ENCODE measurements at places on chromosomes 6 and 20.

- DNase-seq, result no peak
These were observed 31.1 kb downstream of the CNKSR3 start for GRCh38 chr6:154479351-154479769.

- DNase-seq, result no peak
These were observed 25.4 kb downstream of the PDRG1 start for GRCh38 chr20:31926493-31926892.

- DNase-seq, result peak; percentile 76
These were observed 79.8 kb downstream of the KIF13A start for GRCh38 chr6:17907406-17908229.

- peak; percentile 68 for DNase-seq
These were observed 36.3 kb upstream of the ZFAND3 start for GRCh38 chr6:37783025-37783855.

DNA sequence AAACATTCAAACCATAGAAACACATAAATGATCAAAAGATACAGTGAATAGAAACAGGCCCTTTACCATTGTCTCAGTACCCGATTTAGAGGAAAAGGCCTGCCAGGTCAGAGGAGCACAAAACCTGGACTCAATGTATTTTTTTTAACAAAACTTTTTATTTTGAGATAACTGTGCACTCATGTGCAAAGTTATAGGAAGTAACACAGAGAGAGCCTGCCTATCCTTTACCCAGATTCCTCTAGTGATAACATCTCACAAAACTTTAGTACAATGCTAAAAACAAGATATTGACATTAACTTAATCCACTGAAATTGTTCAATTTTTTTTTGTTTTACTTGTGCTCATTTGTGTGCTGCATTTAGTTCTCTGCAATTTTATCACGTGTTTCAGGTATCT lies 36.8 kb upstream of the SAMD3 start:
- no peak for DNase-seq

GRCh38 chr6:43511824-43512415 lies 1.8 kb upstream of the LRRC73 start:
- DNase-seq, result no peak

GRCh38 chr6:33777398-33778388 lies 11.2 kb downstream of the LEMD2 start:
- DNase-seq, result peak; percentile 79

DNA sequence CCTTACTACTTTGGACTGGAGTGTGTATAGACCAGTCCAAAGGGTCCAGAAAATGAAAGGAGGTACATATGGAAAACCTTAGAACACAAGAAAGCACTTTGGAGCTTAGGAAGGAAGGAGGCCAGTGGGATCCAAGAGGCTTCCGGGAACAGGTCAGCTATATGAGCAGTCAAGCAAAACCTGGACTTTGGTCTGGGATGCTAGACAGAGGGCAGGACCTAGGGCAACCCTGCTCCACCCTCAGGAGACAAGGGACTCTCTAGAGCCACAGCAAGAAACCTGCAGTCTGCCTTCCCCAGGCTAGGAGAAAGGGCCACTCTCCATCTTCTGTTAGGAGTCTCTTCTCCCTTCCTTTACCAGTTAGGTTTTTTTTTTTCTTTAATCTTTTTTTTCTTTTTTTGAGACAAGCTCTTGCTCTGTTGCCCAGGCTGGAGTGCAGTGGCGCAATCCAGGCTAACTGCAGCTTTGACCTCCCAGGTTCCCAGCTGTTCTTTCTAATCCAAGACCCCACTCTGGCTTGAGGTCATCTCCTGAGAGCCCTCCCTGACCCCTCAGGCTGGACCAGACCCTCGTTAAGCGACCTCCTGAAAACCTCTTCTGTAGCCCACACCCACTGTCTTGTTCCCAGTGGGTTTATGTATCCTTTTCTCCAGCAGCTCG lies 4.6 kb downstream of the KCNK5 start:
- no peak for DNase-seq

- no peak for DNase-seq
These were observed 73.6 kb downstream of the FILIP1 start for GRCh38 chr6:75419980-75420379.

GRCh38 chr6:145815309-145816274 lies 997 bp upstream of the FBXO30 start:
- DNase-seq, result no peak

- DNase-seq, result no peak
These were observed 4.4 kb downstream of the PPP1R16B start for GRCh38 chr20:38809942-38810341.

DNA sequence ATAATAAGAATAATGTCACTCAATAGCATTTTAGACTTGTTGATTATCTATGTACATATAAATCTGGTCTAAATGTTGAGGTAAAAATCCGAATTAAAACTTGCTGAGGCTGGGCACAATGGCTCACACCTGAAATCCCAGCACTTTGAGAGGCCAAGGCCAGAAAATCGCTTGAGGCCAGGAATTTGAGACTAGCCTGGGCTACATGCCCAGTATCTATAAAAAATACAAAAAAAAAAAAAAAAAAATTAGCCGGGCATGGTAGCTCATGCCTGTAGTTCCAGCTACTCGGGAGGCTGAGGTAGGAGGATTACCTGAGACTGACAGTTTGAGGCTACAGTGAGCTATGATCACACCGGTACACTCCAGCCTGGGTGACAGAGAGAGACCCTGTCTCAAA lies 34.2 kb upstream of the SUPT3H start:
- no peak for DNase-seq
